ENCODE measurements at places on chromosomes 7 and 10.

- H3K4me1 ChIP-seq, result peaks cover 20% of the 10 kb centered on the region
- H3K36me3 ChIP-seq, result no peaks in the 10 kb centered on the region
- H3K27me3 ChIP-seq, result no peaks in the 10 kb centered on the region
- H3K27ac ChIP-seq, result no peak overlapping the region
- H3K4me3 ChIP-seq, result no peak overlapping the region
Observed at GRCh38 chr10:109993551-109994330, 14.0 kb upstream of the ADD3 start.

- no peak overlapping the region for H3K4me3 ChIP-seq
- no peaks in the 10 kb centered on the region for H3K4me1 ChIP-seq
- no peaks in the 10 kb centered on the region for H3K36me3 ChIP-seq
- no peak for DNase-seq
Observed at GRCh38 chr10:85558533-85558932, 808.1 kb downstream of the GRID1 start.

DNA sequence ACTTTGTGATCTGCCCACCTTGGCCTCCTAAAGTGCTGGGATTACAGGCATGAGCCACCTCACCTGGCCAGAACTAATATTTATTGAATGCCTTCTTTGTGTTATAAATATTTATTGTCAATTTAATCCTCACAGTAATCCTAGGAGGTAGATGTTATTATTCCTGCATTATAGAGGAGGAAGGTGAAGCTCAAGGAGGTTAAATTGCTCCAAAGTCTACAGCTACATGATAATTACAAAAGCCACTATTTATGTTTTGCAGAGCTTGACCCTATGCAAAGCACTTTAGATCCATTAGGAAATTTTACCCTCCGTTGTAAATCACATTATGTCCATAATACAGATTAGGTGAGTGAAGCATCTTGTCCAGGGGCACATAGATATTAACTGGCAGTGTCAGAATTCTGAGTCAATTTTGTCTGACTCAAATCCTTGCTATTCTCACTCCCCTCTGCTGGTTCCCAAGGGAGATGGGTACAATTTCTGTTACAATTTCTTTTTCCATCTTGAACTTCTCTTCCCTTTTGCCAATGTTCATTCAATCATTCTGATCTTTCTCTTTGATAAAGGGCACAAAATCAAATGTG, 25.7 kb upstream of the CDK14 start:
- peaks cover 3% of the 10 kb centered on the region for H3K27me3 ChIP-seq
- DNase-seq, result no peak
- no peak overlapping the region for H3K4me3 ChIP-seq
- no peak overlapping the region for H3K27ac ChIP-seq
- no peaks in the 10 kb centered on the region for H3K4me1 ChIP-seq
- H3K36me3 ChIP-seq, result no peaks in the 10 kb centered on the region

- no peak overlapping the region for H3K27ac ChIP-seq
- H3K4me1 ChIP-seq, result peaks cover 17% of the 10 kb centered on the region
- no peak overlapping the region for H3K4me3 ChIP-seq
- no peaks in the 10 kb centered on the region for H3K36me3 ChIP-seq
- DNase-seq, result no peak
- H3K27me3 ChIP-seq, result no peaks in the 10 kb centered on the region
Observed at GRCh38 chr10:30228417-30229036, 120.6 kb downstream of the MTPAP start.

DNA sequence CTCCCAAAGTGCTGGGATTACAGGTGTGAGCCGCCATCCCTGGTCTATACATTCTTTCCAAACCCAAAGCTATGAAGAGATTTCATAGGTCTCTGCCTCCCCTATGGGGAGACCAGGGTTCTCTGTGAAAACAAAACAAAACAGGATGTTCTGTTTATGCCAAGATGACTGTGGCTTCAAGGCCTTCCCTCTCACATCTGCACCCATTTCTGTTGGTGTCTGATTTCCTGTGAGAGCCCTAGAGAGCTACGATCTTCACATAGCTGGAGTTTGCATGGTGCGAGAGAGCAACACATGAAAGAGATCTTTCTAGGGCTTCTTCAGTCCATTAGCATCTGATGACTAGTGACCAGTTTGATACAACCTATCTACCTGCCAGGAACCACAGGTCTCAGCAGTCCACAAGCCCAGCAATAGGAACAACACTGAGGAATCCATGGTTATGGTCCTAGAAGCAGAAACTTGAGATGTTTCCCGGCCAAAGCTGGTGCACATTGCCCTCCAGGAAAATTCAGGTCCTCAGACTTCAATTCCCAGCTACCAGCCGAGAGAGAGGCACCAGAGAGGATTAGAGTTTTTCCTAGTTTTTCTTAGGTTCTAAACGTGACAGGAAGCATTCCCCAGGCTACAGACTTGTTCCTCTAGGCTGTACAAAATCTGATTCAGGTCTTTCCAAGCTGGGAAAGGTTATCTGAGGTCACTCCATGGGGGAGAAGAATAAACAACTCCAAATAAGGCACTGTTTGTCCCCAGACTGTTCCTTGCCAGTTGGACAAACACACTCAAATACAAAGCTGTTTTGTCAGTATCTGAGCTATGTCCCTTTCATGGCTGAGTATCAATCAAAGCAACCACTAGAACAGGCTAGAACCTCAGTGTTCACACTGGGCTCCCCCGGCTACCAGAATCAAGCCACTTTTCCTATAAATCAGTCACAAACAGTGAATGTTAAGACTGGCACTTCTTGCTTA, 259.7 kb downstream of the CALN1 start:
- no peak overlapping the region for H3K4me3 ChIP-seq
- H3K4me1 ChIP-seq, result no peaks in the 10 kb centered on the region
- H3K36me3 ChIP-seq, result no peaks in the 10 kb centered on the region
- no peak overlapping the region for H3K27ac ChIP-seq
- DNase-seq, result no peak

GRCh38 chr7:117087639-117088396, 134.5 kb downstream of the ST7 start:
- peaks cover 18% of the 10 kb centered on the region for H3K4me1 ChIP-seq
- H3K27ac ChIP-seq, result no peak overlapping the region
- no peaks in the 10 kb centered on the region for H3K36me3 ChIP-seq
- DNase-seq, result no peak
